ENCODE measurements at places on chromosomes 7 and 10. TPM values are rescaled to one million over a fixed set of nuclear protein-coding genes. Genes with fewer than 3 reads are reported as not detected.

The TMEM196 gene
- not detected for total RNA-seq

The ZCWPW1 gene
- 0.76 TPM for total RNA-seq

The SHH gene
- 0.13 TPM for total RNA-seq

The SFR1 gene
- 3.5 TPM for total RNA-seq

The RBP3 gene
- not detected for total RNA-seq

DNA sequence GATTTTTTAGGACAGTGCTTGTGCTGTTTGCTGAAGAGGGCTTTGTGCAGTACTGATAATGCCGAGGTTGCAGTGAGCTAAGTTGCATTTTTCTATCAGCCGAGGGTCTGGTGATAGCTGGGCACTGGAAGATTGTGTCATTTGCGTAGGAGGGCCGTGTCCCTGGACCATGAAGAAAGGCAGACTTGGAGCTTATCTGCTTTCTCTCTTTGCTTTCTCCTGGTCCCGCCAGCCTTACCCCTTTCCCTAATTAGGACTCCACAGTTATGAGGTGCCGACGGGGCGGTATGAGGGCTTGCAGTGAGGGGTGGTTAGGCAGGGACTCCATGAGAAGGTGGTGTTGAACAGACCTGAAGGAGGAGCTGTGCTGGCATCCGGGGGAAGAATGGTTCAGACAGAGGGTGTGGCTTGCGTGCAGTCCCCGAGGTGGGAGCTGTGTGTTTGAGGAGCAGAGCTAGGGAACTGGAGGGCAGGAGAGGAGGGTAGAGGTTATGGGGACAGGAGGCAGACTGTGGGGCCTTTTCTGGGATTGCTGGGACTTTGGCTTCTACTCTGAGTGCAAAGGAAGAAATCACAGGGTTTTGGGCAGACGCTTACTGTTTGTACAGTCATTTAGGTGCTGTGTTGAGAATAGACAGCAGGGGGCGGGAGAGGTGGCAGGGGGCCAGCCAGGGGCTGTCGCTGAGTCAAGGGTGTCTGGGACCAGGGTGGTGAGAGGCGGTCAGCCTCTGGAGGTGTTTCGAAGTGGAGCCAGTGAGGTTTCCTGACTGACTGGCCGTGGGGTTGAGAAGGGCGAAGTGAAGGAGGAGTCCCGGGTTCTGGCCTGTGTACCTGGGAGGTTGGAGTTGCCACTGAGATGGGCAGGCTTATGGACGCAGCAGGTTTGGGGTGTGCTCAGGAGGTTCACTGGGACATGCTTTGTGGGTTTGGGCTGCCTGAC is 43.4 kb downstream of the PRF1 start:
- DNase-seq: peak; percentile 26

GRCh38 chr10:42680267-42680666 is 41.9 kb upstream of the ZNF33B start:
- no peak for DNase-seq

GRCh38 chr10:95346715-95347401 is 56.1 kb upstream of the PDLIM1 start:
- DNase-seq: peak; percentile 71

- DNase-seq: no peak
Measured at GRCh38 chr10:116263870-116264655, 8.9 kb downstream of the GFRA1 start.

DNA sequence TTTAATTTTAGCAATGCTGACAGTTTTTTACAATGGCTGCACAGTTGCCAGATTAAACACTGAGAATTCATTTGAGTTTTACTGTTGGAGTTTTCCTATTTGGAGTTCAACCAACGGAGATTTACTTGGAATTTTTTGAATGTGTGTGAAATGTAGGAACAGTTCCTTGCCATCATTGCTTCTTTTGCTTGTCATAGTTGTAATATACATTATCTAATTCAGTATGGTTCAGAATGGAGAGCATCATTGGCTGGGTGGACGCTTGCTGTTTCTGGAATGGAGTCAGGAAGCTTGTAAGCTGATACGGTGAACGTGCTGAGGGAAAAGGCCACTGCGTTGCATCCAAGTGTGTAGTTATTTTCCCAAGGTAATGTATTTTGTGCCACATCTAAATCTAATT is 404.3 kb upstream of the KLF6 start:
- no peak for DNase-seq

DNA sequence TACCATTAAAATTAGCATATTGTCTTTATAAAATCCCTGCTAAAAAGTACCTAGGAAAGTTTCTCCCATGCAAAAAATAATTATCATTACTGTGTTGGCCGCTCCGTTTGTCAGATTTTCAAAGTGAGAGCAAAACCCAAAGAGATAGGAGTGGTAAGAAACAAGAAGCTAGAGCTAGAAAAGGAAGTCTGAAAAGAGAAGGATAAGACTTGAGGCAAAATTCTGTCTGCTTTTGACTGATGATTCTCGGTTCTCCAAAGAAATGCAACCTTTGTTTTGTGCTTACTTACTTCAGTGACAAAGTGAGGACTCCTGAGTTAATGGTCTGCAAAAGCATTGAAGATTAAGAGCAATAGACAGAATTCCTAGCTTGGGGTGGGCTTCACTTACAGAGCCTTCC is 33.3 kb upstream of the CAPZA2 start:
- DNase-seq: no peak

DNA sequence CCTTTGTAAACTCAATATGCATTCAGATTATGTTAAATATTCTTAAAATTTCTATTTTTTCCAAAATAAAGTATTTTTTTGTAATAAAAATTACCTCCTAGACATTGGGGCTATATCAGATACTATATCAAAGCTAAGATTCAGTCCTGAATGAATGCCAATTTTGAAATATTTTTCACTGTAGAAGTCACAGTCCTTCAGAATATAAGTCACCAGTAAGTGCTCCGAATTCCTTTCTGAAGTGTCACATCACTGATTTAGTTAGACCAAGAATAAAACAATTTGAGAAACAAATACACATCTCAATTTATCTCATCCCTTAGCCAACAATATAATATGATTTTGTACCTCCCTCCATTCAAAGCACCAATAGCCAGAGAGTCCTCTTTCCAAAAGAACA is 33.9 kb upstream of the GSAP start:
- DNase-seq: no peak

GRCh38 chr10:26372513-26373354 is 65.4 kb upstream of the APBB1IP start:
- DNase-seq: no peak

GRCh38 chr10:116554628-116555027 is 8.9 kb downstream of the PNLIP start:
- no peak for DNase-seq

DNA sequence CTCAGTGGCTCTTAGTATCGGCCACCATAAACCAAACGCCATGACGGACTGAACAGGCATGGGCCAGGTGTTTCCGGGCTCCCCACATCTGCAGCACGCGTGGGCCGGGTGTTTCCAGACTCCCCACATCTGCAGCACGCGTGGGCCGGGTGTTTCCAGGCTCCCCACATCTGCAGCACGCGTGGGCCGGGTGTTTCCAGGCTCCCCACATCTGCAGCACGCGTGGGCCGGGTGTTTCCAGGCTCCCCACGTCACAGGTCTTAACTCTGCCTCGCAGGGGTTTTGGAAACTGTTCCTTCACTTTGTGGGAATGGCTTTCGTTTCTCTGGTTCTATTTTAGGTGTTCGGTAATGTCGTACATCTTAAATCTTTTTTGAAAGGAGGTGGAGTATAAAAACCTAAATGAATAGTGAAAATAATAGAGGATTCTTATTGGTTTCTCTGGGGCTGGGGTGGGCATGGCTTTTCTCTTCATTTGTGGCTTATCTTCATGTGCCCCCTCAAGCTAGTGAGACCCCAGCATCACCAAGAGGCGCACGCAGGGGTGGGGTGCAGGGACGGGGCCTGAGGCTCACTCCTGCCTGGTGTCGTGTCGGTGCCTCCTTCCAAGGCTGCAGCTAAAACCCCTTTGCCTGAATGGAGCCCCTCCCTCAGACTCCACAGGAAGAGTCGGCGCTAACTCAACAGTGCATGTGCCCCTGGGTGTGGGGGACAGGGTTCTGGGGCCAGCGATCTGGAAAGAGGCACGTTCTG is 126.3 kb downstream of the WDR37 start:
- no peak for DNase-seq
